Melanocyte of skin (primary cell): ENCODE measurements at places on chromosomes 2 and 18. TPM values are rescaled to one million over a fixed set of nuclear protein-coding genes. Genes with fewer than 3 reads are reported as not detected.

Gene TMEM198
- total RNA-seq = 3.6 and 6.5 TPM in 2 replicates

Gene HOXD3
- 2.7 and 3.4 TPM in 2 replicates for total RNA-seq

Gene STEAP3
- total RNA-seq = 3.2 and 3.7 TPM in 2 replicates

Gene STARD6
- 0.36 TPM in 1 of 2 replicates, not detected in the other for total RNA-seq

Gene CD8A
- not detected in 2 replicates for total RNA-seq
